Neural crest cell (in vitro differentiated cells): ENCODE measurements at places on chromosomes 2 and 18.

DNA sequence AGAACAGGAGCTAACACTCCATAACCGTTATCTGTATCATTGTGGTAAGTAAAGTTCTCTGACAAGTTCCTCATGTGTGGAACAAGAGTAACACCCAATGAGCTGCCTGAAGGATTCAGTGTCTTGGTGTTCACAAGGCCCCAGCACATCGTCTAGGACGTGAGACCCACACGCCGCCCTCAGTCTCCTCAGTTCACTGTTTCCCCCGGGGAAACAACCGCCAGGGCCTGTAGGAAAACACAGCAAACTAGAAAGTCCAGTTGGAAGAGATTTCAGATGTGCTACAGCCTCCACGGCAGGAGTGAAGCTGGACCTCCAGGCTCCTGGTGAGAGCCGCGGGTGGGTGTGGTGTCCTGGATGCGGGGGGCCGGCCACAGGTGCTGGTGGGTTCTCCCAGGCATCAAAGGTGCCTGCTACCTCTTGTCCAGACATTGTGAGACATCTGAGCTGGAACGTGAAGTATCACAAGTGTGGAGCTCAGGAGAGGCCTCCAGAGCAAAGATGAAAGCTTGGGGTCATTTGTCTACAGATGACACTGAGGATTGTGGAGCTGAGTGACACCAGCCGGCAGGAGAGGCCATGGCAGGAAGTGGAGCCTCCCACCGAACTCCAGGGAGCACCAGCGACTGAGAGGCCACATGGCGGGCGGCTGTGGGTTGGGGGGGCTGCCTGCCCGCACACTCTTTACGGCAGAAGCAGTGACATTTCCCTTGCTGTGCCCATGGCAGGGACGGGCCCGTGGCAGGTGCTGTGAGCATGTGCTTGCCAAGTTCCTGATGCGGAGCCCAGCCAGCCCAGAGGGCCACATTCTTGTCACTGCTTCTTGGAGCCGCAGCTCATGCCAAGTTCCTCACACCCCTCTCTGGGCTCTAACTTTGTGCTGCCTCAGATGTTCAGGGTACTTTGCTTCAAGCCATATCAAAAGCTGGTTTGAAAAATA is 131.2 kb downstream of the TMEM18 start:
- no peak for DNase-seq

GRCh38 chr2:169259402-169259801 is 102.9 kb downstream of the LRP2 start:
- no peak for DNase-seq

DNA sequence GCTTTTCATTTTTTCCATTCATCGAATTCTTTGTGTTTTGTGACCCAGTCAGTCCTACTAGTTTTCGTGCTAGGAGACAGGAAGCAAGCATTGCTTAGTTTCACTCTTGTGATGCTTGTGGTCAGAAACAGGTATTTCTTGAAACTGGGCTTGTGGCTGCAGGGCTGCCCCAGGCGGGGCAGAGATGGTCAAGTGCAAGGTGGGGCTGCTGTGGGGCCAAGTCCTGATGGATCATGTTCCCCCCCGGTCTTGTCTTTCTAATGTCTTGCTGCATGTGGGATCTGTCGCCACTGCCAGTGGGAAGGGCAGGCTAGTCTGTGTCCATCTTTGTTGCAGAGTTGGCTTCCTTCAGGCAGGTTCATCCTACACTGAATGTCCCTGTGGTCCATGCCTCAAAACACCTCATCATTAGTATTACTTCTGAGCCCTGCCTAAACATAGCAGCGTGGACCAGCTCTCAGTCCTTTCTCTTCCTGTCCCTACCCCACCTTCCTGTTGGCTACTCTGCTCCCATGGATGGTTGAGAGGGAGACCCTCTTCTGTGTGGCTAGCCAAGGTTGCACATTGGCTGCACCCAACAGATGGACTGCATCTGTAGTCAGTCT is 38.7 kb downstream of the INPP4A start:
- DNase-seq = no peak

- no peak for DNase-seq
Measured at GRCh38 chr2:60991644-60992043, 25.9 kb upstream of the PEX13 start.

DNA sequence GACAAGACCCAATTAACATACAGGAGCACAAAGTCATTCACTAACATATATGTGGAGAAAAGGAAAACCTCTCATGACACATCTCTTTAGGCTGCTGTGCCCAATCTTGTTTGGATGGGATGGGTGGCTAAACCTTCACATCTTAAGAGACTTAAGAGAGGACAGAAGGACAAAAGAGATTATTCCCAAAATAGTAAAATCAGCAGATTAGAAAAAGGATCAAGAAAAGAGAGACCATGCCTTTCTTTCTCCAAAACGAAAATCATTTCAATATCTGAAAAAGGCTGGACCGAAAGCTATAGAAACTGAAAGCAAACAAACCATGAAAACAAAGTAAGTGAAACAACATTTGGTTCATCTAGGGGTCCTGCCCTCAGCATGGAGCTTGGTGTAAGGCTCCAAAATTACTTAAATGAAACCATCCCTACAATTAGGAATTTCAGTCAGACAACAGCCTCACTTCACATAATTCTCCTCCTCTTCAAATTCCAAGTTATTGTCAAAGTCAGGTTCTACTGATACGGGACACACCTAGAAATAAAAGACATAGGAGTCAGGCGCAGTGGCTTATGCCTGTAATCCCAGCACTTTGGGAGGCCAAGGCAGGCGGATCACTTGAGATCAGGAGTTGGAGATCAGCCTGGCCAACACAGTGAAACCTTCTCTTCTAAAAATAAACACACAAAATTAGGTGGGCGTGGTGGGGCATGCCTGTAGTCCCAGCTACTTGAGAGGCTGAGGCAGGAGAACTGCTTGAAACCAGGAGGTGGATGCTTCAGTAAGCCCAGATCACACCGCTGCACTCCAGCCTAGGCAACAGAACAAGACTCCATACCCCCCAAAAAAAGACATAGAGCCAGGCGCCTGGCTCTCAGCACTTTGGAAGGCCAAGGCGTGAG is 5.2 kb downstream of the STARD7 start:
- no peak for DNase-seq
